Stimulated activated CD8-positive, alpha-beta memory T cell treated with anti-CD3 and anti-CD28 coated beads, Interleukin-7, amount 100 ng/mL, for 1 hour (primary cell): ENCODE measurements at places on chromosomes 7 and 10.

DNA sequence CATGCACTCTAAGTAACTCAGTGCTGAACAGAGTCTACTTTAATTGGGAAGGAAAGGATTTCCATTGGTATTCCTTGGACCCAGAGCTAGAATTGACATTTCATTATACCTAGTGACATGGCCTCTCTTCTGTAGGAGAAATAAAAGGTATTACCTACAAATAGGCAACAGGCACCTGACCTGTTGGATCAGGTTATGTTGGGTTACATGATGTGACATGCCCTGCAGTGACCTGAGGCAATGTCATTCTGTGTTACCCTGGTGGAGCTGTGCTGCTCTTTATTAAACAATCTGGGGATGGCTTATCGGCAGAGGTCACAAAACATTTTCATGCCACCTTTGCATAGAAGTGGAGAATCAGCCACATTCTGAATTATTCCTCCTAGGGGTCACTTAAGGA is 427.7 kb downstream of the MDFIC start:
- DNase-seq, result no peak

GRCh38 chr7:16320099-16320660 is 101.2 kb downstream of the CRPPA start:
- no peak for DNase-seq

DNA sequence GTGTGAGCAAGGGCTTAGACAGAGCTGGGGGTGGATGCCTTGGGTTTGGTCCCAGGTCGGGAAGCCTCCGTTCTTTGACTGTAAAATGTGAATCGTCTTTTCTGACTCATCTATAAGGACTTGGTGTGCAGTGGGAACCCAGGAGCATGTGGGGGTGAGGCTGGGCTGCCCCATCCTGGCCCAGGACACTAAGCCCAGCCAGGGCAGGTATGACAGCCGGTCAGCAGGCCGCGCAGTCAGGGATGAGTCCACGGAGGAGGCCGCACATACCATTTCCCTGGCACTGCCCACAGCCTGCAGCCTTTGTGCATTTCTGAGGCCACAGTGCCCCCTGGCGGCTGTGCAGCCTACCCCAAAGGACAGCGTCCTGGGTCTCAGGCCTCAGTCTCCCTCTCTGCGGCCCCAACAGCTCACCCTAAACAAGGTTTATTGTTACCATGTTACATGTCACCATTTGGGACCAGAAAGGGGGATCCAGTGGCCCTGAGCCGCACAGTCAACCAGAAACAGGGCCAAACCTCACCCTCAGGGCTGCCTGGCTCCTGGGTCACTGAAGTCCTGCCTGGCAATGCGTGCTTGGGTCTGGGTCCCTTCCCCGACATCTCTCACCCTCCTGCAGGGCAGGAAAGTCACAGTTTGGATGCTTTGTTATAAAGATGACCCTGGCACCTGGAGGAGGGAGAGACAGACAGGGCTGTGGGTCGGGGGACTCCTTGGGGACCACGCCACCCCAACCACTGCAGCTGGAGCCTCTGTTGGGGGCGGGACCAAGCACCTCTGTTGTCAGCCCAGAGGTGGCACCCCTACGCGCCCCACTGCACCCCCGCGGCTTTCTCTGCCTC is 14.4 kb upstream of the SH2B2 start:
- peak; percentile 36 for DNase-seq

DNA sequence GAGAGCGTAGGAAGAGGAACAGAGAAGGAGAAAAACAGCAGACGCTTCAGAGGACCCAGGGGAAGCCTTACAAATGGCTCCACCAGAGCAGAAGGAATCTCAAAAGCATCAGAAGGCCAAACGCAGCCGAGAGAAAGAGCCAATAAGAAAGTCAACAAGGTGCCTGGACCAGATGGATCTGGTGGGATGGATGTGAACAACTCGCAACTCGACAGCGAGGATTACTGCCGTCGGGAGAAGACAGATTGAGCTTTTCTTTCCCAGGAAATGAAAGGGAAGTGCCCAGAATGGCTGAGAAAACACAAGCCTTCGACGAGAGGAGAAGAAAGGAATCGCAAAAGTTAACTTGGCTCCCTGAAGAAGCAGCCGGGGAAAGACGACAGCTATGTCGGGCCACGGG is 132.8 kb upstream of the MGMT start:
- DNase-seq, result no peak

GRCh38 chr7:121504482-121504881 is 108.4 kb upstream of the FAM3C start:
- no peak for DNase-seq

GRCh38 chr10:87850742-87851205 is 12.6 kb downstream of the KLLN start:
- no peak for DNase-seq

DNA sequence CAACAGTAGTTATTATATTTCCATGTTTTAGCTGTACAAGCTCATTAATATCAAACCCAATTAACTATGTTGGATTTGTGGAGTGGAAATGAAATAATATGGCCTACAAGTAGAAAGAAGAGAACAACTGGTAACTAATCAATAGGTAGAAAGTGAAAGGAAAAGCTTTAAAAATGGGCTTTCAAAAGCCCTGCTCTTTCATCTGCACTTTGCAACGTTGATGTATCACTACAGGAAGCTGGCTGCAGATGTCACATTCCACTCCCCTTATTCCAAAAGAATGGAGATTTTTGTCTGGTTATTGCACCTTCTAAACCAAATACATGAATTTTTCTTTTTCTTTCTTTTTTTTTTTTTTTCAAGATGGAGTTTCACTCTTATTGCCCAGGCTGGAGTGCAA is 11.7 kb upstream of the MKI67 start:
- DNase-seq, result no peak

DNA sequence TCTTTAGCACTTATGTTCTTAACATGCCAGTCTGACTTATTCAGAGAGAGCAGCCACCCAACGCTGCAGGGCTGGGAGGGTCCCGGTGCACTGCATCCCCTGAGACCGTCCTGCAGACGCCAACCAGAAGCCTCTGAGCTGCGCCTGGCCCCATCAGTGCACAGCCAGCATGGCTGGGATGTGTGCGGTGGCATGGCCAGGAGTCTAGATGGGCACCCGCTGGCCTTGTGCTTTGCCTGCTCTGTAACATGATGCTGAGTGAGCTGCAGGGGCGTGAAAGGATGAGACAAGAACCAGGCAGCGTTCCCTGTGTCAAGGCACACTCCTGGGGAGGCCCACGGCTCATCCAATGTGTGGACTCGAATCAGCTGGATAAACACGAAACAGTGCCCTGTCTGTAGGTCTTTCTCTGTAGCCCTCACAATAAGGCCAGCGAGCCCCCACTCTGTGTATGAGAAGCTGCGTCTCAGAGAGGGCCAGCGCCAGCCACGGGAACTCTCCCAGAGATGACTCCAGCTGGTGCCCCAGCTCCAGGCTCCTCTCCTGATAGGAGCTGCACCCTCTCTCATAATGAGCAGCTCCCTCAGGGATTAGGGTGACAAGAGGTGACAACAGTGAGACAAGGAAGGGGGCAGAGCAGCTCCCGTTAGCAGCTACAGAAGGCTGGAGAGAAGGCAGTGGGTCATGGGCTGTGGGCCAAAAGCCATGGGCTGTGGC is 96.8 kb downstream of the TNS3 start:
- no peak for DNase-seq

GRCh38 chr10:132239126-132240031 is 52.6 kb downstream of the DPYSL4 start:
- DNase-seq, result no peak

GRCh38 chr7:24609059-24609458 is 35.8 kb downstream of the PALS2 start:
- no peak for DNase-seq

DNA sequence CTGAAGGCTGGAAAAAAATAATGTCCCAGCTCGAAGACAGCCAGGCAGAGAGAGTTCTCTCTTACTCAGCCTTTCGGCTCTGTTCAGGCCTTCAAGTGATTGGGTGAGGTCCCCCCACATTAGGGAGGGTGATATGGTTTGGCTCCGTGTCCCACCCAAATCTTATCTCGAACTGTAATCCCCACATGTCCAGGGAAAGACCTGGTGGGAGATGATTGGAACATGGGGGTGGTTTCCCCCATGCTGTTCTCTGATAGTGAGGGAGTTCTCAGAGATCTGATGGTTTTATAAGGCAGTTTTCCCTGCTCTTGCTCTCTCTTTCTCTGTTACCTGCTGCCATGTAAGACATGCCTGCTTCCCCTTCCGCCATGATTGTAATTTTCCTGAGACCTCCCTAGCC is 36.6 kb upstream of the LEP start:
- DNase-seq, result no peak

DNA sequence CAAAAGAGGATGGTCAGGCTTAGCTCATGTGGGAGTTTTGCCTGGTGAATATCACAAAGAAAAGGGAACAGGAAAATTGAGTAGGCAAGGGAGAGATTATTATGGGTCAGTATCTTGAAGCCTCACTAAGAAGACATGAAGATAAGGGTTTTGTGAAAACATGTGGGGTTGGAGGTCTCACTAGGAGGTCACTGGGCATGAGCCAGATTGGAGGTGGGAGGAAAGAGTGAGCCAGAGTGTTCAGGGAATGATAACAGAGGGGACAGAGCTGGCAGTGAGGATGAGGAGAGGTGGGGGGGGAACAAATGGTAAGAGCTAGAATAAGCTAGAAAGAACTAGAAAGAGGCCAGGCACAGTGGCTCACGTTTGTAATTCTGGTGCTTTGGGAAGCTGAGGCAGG is 374.3 kb downstream of the GRID1 start:
- no peak for DNase-seq

GRCh38 chr10:50625649-50626132 is 1.9 kb upstream of the SGMS1 start:
- no peak for DNase-seq

GRCh38 chr10:57015595-57016318 is 654.7 kb upstream of the ZWINT start:
- DNase-seq, result no peak

- no peak for DNase-seq
These were observed 1358.9 kb upstream of the LRRTM3 start for GRCh38 chr10:65566906-65567305.

DNA sequence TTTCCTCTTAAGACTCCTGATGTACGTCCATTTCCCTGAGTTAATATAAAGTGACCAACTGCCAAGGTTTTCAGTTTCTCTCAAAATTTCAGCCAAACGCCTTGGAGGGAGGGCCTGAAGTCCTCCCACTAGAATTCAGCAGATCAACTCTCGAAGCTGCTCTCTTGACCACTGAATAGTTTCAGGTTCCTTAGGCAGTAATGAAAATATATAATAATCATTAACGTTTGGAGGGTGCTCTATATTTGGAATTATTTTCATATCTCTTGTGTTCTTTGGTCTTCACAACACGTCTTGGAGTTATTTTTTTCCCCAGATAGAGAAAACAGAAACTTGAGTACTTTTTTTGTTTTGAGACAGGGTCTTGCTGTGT is 123.6 kb upstream of the SFMBT2 start:
- DNase-seq, result no peak

- DNase-seq, result no peak
These were observed 240.2 kb upstream of the NPSR1 start for GRCh38 chr7:34417781-34418180.
